ENCODE measurements at places on chromosomes 2 and 18.

- no peak for DNase-seq
These were observed 92.4 kb downstream of the INPP5D start for GRCh38 chr2:233152541-233152940.

GRCh38 chr18:80109676-80110078, 615 bp downstream of the ADNP2 start:
- DNase-seq: peak; percentile 36

DNA sequence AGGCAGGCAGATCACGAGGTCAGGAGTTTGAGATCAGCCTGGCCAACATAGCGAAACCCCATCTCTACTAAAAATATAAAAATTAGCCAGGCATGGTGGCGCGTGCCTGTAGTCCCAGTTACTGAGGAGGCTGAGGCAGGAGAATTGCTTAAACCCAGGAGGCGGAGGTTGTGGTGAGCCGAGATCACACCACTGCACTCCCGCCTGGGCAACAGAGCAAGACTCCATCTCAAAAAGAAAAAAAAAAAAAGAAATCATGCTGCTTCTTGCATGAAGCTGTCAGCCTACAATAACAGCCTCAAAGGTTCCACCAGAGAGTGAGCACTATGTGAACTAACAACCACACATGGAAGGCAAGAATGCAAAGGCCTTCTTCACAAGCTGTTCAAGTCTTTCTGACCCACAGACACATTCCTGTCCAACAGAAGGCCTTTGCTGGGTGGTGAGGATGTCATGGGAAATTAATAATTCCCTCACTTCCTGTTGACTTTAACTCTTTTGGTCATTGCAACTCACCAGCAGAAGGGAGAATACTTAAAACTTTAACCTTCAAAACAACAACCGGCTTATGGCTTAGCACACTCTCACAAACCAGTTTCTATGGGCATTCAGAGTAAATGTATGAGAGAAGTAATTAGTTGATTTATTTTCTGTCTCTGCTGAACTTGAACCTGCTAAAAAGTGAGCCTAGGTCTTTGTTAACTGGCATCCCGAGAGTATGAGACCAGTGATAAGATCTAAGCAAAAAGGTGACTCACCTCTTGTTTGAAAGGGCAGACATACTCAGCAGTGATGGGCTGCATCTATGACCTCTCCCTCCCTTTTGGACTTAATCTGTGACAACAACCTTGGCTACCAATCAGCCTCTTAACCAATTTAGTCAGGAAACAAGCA, 11.8 kb downstream of the PLEKHM3 start:
- no peak for DNase-seq

DNA sequence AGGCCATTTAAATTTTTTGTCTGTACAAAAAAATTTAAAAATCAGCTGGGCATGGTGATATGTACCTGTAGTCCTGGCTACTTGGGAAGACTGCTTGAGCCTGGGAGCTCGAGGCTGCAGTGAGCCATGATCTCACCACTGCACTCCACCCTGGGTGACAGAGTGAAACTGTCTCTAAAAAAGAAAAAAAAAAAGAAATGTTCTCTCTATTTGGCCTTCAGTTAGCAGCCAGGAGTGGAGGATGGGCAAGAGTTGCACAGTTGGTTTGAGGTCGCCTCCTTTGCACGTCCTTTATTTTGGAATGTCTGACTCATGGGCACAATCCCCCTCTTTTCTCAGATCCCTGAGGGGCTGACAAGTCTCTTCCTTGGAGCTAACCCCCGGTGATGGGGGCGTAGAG, 26.3 kb downstream of the ITM2C start:
- no peak for DNase-seq

- DNase-seq: no peak
These were observed 59.4 kb downstream of the STEAP3 start for GRCh38 chr2:119282996-119283511.

DNA sequence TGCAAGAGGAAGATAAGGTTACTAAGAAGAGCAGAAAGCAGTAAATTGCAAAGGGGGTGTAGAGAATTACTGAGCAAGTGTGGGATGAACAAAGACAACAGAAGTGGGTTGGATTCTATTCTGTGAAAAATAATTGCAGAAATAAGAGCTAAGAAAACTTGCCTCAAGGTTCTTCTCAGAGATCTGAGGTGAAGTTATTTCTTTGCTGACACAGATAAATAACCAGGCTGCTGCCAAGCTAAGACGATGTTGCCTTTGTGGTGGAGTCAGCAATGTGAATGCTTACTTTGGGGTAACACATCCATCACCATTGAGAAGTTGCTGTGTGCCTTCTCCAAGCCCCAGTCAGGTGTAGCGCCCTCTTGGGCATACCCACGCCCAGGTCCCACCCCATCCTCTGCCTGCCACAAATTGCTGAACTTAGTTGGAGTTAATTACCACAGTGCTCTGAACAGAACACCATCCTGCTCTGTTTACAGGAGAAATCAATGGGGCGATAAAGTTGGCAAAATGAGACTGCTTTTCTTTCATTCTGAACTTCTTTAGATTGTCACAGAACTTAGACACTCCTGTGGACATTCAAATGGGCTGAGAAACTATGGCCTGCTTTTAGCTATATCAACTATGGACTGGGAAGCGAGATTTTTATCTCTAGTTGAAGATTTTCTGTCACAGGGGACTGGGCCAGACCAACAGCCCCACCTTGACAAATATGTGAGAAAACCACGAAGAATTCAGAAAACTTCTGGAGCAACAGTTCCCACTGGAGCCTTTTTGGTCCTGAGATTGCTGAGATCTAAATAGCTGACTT, 283.6 kb downstream of the TMX3 start:
- DNase-seq: no peak

DNA sequence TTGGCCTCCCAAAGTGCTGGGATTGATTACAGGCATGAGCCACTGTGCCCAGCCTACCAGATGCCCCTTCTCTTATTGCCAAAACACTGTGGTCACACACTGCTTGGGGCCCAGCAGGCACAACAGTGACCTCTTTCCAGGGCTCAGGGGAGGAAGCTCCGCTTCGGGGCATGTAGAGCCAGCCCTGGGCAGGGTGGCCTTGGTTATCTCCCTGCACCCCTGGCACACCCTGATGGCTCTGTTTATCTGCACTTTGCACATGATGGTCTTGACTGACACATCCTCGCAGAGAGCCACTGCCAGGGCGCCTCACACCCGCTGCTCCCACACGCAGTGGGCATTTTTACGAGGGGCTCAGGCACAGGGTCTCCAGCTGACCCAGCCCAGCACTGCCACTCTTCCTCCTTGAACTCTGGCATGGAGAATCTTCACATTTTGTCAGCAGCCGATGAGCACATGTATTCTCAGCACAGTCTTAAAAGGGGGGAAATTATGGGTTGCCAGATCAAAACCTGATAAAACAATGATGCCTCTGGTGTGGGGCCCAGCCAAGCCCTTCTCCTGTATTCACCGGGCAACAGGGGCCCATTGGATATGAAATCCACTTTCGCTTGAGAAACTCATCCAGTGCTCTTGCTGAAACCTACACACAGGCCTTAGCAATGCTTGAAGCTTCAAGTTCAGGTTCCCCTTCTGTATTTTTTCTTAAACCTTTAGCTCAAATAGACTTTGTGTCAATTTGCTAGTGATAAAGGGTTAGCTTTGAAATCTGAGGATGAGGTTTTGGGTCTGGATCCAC, 5.9 kb downstream of the GYPC start:
- DNase-seq: no peak

GRCh38 chr18:12408247-12408869, 629 bp downstream of the PRELID3A start:
- DNase-seq: no peak

- DNase-seq: no peak
These were observed 4.2 kb downstream of the HOXD11 start for GRCh38 chr2:176111309-176111663.
